ENCODE measurements at places on chromosomes 16 and 17.

DNA sequence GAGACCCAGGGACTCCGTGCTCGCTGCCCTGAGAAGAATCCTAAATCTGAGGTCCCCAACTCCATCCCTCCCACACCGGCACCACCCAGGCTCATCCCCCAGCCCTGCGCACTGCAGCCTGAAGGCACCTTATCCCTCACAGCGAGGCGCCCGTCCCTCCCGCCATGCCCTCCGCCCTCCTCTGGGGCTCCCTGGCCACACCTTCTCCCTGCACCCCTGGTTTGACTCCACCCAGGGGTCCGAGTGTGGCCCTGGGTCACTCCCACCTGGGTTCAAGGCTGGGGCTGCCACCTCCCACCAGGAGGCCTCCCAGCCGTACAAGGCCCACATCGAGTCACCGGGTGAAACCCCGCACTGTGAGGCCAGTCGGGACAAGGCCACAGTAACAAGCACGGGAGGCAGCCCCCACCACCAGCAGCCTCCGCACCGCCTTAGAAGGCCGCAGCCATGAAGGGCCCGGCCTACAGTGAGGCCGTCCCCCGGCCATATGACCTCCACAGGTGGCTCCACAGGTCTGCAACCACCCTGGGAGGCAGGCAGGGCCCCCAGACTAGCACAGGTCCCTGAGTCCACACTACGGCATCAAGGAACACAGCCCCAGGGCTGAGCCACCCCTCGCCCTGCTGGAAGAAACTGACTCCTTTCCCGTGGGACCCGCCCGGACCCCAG, 8.3 kb downstream of the HAGH start:
- no peak for DNase-seq

DNA sequence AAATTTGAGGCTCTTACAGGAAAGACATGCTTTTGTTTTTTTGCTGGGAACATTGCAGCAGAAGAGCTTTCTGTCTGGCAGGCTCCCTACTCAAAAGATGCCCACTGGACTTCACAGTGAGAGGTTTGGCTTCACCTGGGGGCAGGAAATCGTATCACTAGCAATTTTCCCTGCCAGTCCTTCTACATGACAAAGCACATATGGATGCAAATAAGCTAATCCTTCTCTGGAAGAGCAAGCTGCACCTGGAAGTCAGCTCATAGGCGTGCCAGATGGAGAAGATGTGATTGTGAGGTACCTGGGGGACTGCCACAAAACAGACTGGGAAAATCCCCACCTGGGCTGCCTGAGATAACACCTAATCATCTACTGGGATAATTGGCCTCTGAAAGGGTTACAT, 195.0 kb upstream of the CPHXL start:
- DNase-seq, result no peak

DNA sequence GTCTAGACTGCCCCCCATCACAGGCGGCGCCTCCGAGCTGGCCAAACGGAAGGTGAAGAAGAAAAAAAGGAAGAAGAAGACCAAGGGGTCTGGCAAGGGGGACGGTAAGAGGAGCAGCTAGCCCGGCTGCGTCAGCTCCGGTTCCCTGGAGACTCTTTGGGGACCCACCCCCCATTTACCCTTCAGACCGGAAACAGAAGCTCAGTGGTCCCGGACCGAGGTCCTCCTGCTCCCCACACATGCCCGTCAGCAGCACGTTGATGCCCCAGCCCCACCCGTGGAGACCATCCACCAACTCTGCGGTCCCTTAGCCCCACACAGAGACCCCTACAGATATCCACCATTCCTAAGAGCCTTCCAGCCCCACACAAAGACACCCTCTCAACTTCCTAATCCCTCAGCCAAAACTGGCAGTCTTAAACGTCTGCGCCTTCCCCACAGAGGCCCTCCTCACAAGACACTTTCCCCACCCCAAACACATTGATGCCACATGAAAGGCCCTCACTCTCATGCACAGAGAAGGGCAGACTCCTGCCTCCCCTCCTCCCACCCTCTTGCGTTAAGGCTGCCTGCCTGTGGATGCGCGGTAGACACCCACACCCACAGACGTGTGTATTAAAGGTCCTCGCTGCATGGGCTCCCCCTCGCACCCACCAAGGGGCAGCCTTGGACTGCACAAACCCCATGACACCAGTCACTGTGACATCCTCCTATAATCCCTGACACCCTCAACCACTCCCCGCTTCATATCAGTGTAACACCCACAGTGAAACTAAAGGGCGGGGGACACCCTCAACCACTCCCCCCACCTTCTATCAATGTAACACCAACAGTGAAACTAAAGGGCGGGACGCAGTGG, 58.2 kb upstream of the RPH3AL start:
- peak; percentile 87 for DNase-seq

GRCh38 chr16:9787717-9788116, 394.5 kb downstream of the GRIN2A start:
- DNase-seq, result no peak

GRCh38 chr16:11613381-11614303, 26.9 kb upstream of the LITAF start:
- DNase-seq, result no peak
